Stimulated activated CD8-positive, alpha-beta memory T cell treated with anti-CD3 and anti-CD28 coated beads, Interleukin-7, amount 100 ng/mL, for 1 hour (primary cell): ENCODE measurements at places on chromosomes 11 and 22.

DNA sequence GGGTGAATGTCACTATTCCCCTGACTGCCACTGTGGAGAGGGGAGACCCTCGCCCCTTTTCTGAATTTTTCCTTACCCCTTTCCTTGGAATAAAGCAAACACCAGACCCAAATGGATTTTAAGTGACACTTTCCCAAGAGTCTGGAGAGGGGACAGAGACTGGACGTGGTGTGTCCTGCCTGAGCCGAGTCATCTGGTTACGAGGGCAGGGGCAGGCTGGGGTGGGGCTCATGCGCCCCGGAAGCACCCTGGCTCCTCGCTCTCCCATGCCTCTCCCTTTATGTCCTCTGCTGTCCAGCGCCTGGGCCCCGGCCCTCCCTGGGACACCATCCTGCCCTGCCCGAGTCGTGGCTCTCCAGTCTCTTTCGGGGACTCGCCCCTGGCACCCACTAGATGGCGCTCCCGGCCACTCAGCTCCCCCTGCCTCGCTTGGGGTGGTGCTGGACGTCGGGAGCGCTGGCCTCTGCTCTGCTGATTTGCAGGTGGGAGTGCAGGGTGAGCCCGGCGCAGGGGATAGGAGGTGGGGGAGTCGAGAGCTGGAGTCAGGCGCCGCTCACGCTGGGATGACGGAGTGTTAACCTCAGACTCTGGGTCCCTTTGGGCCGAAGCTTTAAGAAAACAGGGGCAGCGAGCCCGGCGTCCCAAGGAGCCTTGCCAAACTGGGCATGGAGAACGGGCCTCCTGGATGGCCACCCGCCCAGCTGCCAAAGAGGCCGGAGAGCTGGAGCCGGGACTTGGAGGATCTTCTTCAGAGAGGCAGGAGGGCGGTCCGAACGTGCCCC is 89.8 kb downstream of the RPS6KA4 start:
- DNase-seq, result peak; percentile 61

DNA sequence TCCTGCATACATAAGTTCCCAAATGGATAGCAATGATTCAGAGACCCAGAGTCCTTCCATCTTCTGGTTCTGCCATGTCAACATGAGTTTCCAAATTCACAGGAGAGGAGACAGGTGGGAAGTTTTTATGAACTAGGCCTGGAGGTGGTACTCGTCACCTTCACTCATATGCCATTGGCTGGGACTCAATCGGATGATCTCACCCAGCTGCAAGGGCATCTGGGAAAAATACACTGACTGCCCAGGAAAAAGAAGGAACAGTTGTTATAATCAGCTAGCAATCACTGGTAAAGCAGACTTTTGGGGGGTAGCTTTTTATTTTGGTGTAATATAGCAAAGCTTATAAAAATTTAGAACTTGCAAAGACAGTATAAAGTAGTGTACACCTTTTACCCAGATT is 83.9 kb downstream of the OTOG start:
- DNase-seq, result no peak

GRCh38 chr11:134380785-134381184 is 31.3 kb downstream of the B3GAT1 start:
- no peak for DNase-seq

DNA sequence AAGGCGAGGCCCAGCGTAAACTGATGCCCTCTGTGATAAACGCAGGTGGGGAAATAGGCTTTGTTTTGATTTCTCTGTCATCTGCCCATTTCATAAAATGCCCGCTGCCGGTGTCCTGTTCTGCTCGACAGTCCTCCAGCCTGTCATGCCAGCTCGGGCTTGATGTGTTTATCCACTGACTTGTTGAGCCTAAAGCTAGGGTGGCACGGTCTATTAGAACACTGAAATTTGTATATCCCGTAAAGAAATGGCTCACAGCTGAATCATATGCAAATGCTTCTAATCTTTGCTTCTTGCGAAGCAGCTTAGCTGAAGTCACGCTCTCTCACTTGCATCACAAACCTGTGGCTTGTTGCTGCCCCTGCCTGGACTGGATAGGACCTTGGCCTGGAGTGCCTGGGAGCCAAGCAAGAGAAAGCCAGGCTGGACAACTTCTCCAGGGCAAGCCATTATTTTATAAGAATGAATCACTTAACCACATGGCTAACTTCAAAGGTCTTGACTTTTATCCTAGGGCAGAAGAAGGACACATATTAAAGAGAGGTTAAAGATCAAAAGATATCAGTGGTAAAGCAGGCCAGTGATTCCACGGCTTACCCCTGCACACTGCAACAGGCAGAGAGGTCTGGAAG is 33.1 kb downstream of the EHF start:
- DNase-seq, result no peak

- DNase-seq, result no peak
These were observed 31.2 kb downstream of the AMPD3 start for GRCh38 chr11:10486161-10486840.

GRCh38 chr22:32558681-32559355 is 84.2 kb downstream of the FBXO7 start:
- no peak for DNase-seq

DNA sequence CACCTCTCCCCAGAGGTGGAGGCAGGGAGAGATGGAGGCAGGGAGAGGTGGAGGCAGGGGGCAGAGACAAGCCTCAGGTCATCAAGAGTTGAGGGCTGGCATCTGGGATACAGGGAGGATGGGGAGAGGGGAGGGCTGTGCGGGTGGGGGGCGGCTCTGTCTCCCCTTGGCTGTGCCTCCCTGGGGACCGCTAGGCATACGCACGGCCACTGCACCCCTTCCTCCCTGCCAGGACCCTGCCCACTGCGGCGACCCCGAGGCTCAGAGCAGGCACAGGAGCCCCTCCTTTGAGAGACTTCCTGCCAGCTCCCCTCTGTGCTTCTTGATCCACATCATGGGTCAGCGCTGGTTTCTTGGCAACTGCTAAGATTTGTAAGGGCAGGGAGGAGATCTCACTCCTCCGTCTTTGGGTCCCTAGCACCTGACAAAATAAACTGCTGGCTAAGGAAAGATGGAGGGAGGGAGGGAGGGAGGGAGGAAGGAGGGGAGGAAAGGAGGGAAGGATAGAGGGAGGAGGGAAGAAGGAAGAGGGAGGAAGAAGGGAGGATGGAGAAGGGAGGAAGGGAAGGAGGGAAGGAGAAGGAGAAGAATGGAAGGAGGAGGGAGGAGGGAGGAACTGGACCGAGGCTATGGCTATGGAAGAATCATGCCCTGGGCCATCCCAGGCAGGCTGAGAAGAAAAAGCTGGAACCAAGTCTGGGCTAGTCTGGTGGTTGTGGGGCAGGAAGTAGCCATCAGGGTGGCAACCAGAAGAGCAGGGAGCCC is 18.5 kb downstream of the PRR33 start:
- DNase-seq, result no peak

GRCh38 chr11:2484576-2485125 is 39.8 kb downstream of the KCNQ1 start:
- no peak for DNase-seq

GRCh38 chr11:8099291-8099899 is 18.4 kb downstream of the TUB start:
- DNase-seq, result peak; percentile 32

DNA sequence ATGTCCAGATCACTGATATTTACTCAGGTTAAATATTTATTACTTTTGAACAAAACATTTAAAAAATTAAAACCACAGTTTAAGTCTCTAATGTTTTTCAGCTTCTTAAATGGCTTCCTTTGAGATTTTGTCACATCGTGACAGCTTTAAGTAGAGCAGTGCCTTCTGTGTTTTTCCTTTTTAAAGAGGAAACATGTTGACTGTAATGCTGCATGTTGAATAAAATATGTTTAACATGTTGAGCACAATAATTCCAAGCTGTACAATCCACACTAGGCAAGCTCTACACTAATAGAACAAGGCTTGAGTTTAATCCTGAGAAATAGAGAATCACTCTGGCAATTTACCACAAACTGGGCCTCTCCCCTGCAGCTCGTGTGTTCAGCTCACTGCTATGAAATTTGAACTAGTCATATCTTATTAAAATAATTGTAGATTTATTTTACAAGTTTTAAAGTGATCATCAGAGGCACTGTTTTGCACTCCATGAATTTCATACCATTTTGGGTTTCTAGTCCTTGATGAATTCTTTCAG is 368.3 kb downstream of the SOX6 start:
- DNase-seq, result no peak

- no peak for DNase-seq
These were observed 327.1 kb upstream of the MTNR1B start for GRCh38 chr11:92642177-92642931.

DNA sequence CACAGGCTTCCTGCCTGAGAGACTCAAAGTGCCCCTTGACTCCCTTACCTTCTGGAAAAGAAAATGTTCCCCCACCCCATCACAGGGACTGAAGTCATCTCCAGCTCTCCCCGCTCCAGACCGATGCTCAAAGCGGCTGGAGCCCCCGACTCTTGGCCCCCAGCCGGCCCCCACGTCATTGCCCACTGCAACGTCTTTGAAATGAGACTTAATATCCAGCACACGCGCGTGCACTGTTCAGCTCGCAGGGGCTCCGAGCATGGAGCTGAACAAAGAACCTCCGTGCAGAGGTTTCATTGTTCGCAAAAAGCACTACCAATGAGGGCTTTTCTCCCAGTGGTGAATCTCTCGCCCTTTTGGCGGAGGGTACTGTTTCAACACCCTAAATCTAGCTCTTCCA is 313.4 kb upstream of the SORL1-AS1 start:
- DNase-seq, result no peak

- no peak for DNase-seq
These were observed 13.1 kb downstream of the SCARF2 start for GRCh38 chr22:20424568-20424931.

GRCh38 chr22:36486619-36487384 is 5.4 kb upstream of the TXN2 start:
- no peak for DNase-seq

GRCh38 chr11:26144291-26144690 is 187.6 kb upstream of the ANO3 start:
- no peak for DNase-seq

DNA sequence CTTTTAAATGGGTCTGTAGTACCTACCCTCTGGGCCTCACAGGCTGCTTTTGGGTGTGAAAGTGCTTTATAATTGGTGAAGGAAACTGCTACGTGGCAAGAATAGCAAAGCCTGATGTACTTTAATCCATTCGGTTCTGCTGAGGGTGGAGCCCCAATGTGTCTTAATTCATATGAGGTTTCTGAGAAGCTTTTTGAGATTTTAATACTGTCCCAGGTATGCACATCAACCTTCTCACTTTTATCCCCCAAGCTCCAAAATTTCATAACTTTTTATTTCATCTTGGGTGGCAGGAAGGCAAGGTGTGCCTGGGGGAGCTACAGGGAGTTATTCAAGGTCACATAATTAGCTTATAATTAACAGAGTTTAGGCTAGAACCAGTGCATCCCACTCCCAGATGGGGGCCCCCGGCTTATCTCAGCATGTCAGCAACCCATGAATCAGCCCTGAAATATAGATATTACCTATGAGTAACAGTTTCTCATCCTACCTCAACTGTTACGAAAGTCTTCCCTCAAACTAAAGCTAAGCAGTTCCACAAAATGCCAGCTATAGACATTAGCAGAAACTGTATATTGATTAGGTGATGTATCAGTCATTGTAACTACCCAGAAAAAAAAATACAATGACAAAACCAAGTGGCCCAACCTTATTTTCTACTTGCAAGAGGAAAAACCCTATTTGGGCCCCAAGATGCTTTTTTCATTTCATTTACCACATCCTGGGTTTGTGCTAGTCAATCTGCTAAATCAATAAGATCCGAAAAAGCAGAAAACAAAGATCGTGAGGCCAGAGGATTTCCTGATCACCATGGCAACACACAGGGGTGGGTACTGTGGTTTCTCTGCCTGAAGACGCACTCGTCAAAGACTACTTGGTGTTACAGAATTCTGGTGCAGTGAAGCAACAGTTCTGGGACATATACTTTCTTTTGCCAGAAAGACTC is 26.7 kb downstream of the CD44 start:
- peak; percentile 55 for DNase-seq

GRCh38 chr22:41696703-41697102 is 2.6 kb upstream of the MEI1 start:
- DNase-seq, result no peak

DNA sequence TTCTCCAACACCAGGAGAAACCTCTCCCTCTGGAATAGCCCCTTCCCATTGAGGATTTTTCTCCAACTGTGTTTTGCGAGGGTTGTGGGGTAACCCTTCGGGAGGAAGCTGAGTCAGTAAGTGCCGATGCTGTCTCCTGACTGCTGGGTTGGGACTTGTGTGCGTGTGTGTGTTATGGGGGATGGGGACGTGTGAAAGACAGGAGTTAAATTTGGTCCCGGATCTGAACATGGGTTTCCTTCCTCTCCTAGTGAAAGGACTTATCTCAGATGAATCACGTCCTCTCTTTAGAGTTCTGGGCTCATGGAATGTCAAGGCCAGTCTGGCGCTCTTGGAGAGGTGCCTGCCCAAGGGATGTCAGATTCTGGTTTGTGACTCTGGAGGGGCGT is 33.3 kb downstream of the KIAA1671 start:
- no peak for DNase-seq

DNA sequence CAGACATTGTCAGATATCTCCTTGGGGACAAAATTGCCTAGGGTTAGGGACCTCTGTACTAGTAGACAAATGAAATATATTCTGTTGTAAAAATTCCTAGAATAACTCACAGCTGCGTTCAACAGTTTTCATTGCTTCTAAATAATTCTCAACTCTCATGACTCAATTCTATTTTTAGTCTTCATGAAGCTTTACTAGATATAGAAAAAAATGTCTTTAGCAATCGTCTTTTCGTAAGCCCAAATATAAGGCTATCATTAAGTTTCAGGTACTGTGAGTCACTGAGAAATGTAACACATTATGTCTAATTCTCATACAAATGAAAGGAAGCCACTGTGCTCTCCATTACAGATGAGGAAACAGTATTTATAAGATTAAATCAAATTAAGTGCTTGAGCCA is 6.4 kb downstream of the MMP12 start:
- DNase-seq, result no peak

DNA sequence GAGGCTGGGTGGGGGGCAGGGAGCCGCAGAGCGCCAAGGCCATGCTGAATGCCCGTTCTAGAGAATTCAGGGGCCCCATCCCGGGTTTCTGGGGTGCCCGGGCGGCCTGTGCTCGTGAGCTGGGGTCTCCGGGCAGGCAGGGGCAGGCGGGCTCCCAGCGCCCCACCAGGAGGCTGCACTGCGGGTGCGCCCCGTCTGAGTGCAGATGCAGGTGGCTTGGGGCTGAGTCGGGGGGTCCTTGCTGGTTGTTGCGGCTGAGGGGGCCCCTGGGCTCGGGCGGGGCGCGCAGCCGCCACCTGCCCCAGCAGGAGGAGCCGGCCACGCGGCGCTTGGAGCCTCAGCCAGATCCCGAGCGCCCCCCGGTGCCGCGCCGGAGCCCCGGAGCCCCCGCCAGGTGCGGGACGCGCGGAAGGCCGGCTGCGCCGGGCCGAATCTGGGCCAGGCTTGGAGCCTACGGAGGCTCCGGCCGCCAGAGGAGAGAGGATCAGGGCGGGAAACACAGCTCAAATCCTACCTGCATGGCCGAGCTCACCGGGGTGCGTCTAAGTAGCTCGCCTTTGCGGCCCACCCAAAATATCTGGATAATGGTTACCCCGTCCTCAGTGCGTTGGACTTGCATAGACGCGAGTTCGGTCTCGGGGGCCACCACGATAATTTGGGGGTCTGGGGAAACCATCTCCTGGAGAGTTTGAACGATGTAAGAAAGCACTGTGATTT is 590 bp upstream of the IGF2 start:
- DNase-seq, result no peak

- DNase-seq, result no peak
These were observed 12.6 kb upstream of the CHKA start for GRCh38 chr11:68133761-68134160.
